ENCODE measurements at places on chromosomes 11 and 22.

GRCh38 chr11:112961146-112961668 lies at the start of gene NCAM1:
NCAM1 (plus strand) TSS chr11:112961420.
- peak; percentile 9 for DNase-seq

GRCh38 chr11:134216816-134217215 lies 7.0 kb downstream of the NCAPD3 start:
- no peak for DNase-seq

DNA sequence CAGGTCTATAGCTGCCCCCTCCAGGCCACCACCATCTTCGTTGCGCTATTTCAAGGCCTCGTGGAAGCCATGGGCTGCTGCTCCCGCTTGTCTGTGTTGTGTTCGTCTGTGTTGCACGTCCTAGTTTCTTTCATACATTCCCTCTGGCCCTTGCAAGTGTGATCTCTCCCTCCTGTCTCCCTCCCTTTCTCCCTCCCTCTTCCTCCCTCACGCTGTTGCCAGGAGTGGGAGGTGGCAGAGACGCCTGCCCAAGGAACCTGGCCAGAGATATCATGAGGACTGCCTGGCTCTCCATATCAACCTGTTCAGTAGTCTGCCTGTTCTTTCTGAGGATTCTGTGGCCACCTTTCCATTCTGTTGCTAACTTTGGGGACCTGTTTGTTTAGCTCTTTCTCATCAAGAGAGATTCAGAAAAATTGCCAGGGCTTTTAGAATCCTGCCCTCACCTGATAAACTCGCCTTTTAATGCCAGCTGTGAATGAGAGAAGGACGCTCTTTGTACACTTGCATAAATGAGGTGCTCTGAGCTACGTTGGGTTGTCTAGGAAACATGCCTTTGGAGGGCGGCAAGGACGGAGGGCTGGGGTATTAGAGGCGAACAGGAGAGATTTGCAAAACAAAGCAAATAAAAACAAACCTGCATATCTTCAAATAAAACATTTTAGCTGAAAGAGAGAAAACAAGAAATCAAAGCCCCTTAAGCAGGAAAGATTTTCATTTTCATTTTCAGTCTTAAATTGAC lies 185.2 kb downstream of the TBC1D22A start:
- no peak for DNase-seq

DNA sequence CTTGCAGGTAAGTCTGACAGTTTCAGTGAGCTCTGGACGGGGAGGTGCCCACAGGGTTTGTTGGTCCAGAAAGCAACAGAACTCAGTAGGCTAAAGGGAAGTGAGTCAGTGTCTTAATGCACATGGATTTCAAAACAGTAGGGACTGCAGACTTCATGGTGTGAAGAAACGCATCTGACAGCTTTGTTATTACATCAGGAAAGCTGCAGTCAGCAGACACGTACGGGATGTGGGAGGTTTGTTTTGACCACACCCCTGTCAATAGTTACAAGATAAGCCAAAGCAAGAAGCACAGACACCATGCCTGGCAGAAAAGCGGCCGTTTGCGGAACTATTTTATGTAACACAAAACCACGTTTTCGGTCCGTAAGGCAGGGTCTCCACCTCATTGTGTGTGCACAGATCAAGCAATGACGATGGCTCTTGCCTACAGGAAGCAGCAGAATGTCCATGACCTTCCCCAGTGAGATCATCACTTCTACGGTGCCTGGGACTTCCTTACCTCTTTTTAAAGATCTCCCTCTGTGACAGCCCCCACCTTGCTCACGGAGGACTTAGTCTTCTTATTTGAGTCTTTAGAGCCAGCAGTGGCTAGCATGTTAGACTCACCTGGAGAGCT lies 58.2 kb upstream of the FTH1 start:
- DNase-seq, result peak; percentile 91

GRCh38 chr22:26707090-26707489 lies 49.7 kb downstream of the MIAT start:
- no peak for DNase-seq

DNA sequence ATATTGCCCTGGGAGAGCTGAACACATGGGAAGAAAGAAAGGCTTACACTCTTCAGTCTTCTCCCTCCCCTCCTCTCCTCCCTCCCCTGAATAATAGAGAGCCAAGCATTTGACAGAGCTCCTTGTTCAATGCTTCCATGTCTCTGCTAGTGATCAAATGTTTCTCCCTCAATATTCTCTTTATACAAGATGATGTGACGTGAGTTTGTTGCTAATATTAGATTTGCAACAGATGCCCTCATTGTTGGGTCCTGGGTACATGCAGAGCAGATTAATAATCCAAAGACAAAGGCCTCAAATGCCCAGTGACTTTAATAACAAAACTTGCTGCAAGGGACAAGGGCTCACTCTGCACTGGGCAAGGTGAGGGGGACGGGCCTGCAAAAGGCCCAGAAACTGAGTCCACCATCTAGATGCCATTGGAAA lies 7.1 kb upstream of the ENDOD1 start:
- DNase-seq, result no peak

- DNase-seq, result no peak
Measured at GRCh38 chr11:64053699-64054098, 18.0 kb downstream of the FLRT1 start.

Data from HCEC 1CT (cell line).